ENCODE measurements at places on chromosomes 2 and 18. TPM values are rescaled to one million over a fixed set of nuclear protein-coding genes. Genes with fewer than 3 reads are reported as not detected.
A peak's percentile ranks its signal among the peaks of the same experiment; 100 is the strongest.

Gene MYO3B
- polyA plus RNA-seq, result 0.30 TPM

Gene TCF23
- polyA plus RNA-seq, result 0.10 TPM

Gene TFCP2L1
- 0.45 TPM for polyA plus RNA-seq

Gene DES
- polyA plus RNA-seq, result 429 TPM

Gene KCNF1
- polyA plus RNA-seq, result 1.3 TPM

Gene C2orf78
- not detected for polyA plus RNA-seq

Gene MAP4K3
- polyA plus RNA-seq, result 31.4 TPM

Gene FHOD3
- polyA plus RNA-seq, result 10.5 TPM

Gene CAPN14
- 0.13 TPM for polyA plus RNA-seq

Gene GCG
- polyA plus RNA-seq, result 83.8 TPM

DNA sequence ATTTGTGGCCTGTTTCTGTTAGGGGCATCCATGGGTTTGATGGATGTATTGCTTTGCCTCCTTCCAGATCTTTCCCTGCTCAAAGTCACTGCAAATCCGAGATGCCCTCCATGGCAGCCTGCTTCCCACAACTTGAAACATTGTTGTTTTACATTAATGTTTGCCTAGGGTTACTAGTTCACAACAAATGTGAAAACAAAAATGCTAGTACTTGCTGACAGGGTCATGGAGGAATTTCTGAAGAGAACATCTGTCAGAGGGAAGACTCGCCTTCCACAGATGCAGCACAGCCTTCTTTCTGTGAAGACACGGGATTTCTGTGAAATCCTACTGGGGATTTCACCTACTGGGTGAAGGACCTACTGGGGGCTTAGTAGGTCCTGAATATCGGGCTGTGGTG lies 260.0 kb upstream of the FN1 start:
- H3K36me3 ChIP-seq, result no peaks in the 10 kb centered on the region
- no peak for DNase-seq
- no peak overlapping the region for H3K4me3 ChIP-seq
- no peaks in the 10 kb centered on the region for H3K27me3 ChIP-seq
- peaks cover 3% of the 10 kb centered on the region for H3K4me1 ChIP-seq

DNA sequence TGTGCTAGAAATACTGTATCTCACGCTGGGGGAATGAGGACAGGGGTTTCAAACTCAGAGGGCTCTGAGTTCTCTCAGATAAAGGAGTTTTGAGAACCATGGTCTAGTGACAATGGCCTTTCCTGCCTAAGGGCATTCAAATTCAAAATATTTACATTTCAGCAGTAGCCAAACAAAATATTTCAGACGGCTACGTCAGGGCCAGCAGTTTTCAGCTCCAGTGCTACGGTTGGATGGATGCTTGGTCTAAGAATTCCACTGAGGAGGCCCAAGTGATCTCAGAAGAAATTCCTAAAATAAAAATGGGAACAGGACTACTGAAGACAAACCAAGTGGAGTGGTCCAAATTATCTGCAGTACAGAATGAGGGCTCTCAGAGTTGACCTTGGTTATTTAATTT lies 41.1 kb upstream of the SCG2 start:
- H3K27ac ChIP-seq, result no peak overlapping the region
- no peaks in the 10 kb centered on the region for H3K4me1 ChIP-seq
- no peak for DNase-seq
- H3K36me3 ChIP-seq, result no peaks in the 10 kb centered on the region
- H3K27me3 ChIP-seq, result no peaks in the 10 kb centered on the region
- no peak overlapping the region for H3K4me3 ChIP-seq

- H3K4me3 ChIP-seq, result peak overlapping the region; percentile 73
- H3K36me3 ChIP-seq, result no peaks in the 10 kb centered on the region
- peak overlapping the region; percentile 77 for H3K27ac ChIP-seq
- DNase-seq, result peak; percentile 68
- H3K27me3 ChIP-seq, result no peaks in the 10 kb centered on the region
- peaks cover 6% of the 10 kb centered on the region for H3K4me1 ChIP-seq
These were observed 963 bp downstream of the INPP1 start for GRCh38 chr2:190344276-190344827.

GRCh38 chr18:22052405-22053105 lies 116.8 kb upstream of the GATA6 start:
- peak overlapping the region; percentile 54 for H3K27ac ChIP-seq
- no peak overlapping the region for H3K4me3 ChIP-seq
- H3K27me3 ChIP-seq, result no peaks in the 10 kb centered on the region

- H3K27ac ChIP-seq, result no peak overlapping the region
- no peaks in the 10 kb centered on the region for H3K36me3 ChIP-seq
- no peaks in the 10 kb centered on the region for H3K4me1 ChIP-seq
These were observed 148.2 kb upstream of the ITGA4 start for GRCh38 chr2:181308766-181309515.

- H3K36me3 ChIP-seq, result no peaks in the 10 kb centered on the region
- no peak for DNase-seq
- no peaks in the 10 kb centered on the region for H3K27me3 ChIP-seq
- H3K27ac ChIP-seq, result no peak overlapping the region
These were observed 30.1 kb upstream of the FAM117B start for GRCh38 chr2:202604699-202605098.

GRCh38 chr2:26238311-26238958 lies 6.0 kb downstream of the HADHA start:
- no peak for DNase-seq
- peaks cover 22% of the 10 kb centered on the region for H3K4me1 ChIP-seq
- no peaks in the 10 kb centered on the region for H3K27me3 ChIP-seq
- no peak overlapping the region for H3K4me3 ChIP-seq

- H3K36me3 ChIP-seq, result no peaks in the 10 kb centered on the region
- H3K4me1 ChIP-seq, result no peaks in the 10 kb centered on the region
These were observed 72.9 kb downstream of the DCDC2C start for GRCh38 chr2:3776311-3776710.

DNA sequence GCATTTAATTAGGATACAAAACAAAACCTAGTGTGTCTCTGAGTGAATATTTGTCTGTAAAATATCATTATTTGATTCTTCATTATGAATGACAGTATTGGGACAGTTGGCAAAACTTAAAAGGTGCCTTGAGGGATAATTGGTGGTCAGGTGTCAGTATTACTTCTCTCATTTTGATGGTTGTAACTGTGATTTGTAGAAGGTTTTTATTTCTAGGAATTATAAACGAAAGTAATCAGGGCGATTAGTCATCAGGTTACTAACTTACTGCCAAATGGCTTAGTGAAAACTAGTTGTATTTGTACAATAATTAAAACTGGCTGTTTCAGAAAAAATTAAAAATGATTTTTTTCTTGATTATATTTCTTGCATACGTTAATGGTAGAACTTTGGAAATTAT lies 117.6 kb downstream of the BIRC6 start:
- H3K27ac ChIP-seq, result no peak overlapping the region
- no peaks in the 10 kb centered on the region for H3K27me3 ChIP-seq
- DNase-seq, result no peak
- no peak overlapping the region for H3K4me3 ChIP-seq

GRCh38 chr2:40591774-40592173 lies 139.9 kb upstream of the SLC8A1 start:
- H3K27me3 ChIP-seq, result no peaks in the 10 kb centered on the region
- H3K4me1 ChIP-seq, result no peaks in the 10 kb centered on the region
- H3K36me3 ChIP-seq, result no peaks in the 10 kb centered on the region

- H3K27ac ChIP-seq, result no peak overlapping the region
- no peak overlapping the region for H3K4me3 ChIP-seq
- no peaks in the 10 kb centered on the region for H3K36me3 ChIP-seq
- no peaks in the 10 kb centered on the region for H3K4me1 ChIP-seq
These were observed 122.2 kb downstream of the FSHR start for GRCh38 chr2:49032126-49032525.

DNA sequence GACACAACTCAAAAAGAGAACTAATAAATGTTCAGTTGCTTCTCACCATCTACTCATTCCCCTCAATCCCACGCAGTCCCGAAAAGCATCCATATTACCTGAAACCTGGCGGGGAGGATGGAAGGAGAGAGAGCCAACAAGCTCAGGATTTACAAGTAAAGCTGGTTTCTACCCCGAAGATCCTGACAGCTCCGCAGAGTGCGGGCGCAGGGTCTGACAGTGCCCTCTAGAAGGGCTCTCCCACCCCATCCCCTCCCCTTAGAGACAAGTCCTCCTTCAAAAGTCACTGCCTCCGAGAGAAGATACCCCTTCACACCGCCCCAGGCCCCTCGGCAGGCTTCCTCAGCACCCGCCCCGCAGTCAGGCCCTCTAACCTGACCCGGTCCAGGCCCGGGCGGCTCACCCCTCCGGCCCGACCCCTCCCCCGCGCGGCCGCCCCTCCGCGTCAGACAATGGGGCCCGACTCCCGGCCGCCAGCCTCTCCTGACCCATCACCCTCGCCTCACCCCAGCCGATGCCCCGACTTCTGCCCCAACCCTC lies 550 bp downstream of the RAB1A start:
- no peak for DNase-seq
- peak overlapping the region; percentile 97 for H3K4me3 ChIP-seq
- H3K27ac ChIP-seq, result peak overlapping the region; percentile 100
- H3K27me3 ChIP-seq, result no peaks in the 10 kb centered on the region
- no peaks in the 10 kb centered on the region for H3K36me3 ChIP-seq

DNA sequence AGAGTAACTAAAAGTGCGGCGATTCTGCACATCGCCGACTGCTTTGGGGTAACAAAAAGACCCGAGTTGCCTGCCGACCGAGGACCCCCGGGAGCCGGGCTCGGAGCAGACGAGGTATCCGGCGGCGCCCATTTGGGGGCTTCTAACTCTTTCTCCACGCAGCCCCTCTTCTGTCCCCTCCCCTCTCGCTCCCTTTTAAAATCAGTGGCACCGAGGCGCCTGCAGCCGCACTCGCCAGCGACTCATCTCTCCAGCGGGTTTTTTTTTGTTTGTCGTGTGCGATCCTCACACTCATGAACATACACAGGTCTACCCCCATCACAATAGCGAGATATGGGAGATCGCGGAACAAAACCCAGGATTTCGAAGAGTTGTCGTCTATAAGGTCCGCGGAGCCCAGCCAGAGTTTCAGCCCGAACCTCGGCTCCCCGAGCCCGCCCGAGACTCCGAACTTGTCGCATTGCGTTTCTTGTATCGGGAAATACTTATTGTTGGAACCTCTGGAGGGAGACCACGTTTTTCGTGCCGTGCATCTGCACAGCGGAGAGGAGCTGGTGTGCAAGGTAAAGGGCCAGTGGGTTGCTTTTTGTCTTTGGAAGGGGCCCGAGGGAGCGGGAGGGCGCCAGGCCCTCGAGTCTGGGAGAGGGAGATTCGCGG lies 1.4 kb downstream of the TRIB2 start:
- H3K27me3 ChIP-seq, result peaks cover 48% of the 10 kb centered on the region
- DNase-seq, result peak; percentile 46
- no peaks in the 10 kb centered on the region for H3K4me1 ChIP-seq
- no peaks in the 10 kb centered on the region for H3K36me3 ChIP-seq
- peak overlapping the region; percentile 66 for H3K4me3 ChIP-seq

GRCh38 chr2:204625135-204625534 lies 79.9 kb downstream of the PARD3B start:
- no peak for DNase-seq
- H3K27me3 ChIP-seq, result no peaks in the 10 kb centered on the region

DNA sequence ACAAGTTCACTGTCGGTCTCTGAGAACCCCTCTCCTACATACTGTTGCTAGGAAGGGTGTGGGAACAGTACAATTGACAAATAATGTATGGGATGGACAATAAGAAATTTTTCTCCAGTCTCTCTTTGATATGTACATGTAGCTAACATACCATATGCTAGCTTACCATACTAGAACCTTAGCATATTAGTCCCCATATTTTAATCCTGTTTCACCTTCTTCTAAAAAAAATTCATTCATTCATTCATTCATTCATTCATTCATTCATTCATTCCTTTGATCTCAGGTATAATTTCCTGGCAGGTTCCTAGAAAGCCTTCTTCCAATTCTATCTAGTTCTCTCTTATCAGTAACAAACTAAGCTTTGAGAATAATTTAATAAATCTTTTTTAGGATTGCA lies 62.2 kb downstream of the TTC21B start:
- no peaks in the 10 kb centered on the region for H3K4me1 ChIP-seq
- DNase-seq, result no peak
- no peaks in the 10 kb centered on the region for H3K27me3 ChIP-seq
- peaks cover 29% of the 10 kb centered on the region for H3K36me3 ChIP-seq
- H3K27ac ChIP-seq, result no peak overlapping the region
- no peak overlapping the region for H3K4me3 ChIP-seq

DNA sequence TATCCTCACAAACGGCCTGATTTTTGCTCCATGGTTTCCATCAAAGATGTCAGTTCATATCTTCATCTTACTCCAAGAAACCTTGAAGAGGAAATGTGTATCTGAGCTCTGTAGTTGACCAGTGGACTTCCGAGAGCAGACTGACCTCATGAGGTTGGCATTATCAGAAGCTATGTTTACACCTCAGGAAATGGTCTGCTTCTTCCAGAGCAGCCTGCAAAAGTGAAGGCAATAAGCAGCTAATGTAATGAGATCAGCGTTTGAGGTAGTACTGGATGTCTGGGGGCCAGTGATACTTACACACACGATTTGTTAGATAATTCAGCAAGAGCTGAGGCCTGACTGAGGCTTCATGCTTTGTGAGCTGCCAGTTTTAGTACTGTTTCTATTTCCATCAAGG lies 189.7 kb downstream of the LRRTM1 start:
- H3K27me3 ChIP-seq, result no peaks in the 10 kb centered on the region
- no peaks in the 10 kb centered on the region for H3K4me1 ChIP-seq
- H3K4me3 ChIP-seq, result no peak overlapping the region
- H3K36me3 ChIP-seq, result no peaks in the 10 kb centered on the region
- DNase-seq, result no peak

- no peak for DNase-seq
- no peaks in the 10 kb centered on the region for H3K27me3 ChIP-seq
- no peaks in the 10 kb centered on the region for H3K36me3 ChIP-seq
These were observed 53.5 kb upstream of the NDUFV2 start for GRCh38 chr18:9048808-9049494.

DNA sequence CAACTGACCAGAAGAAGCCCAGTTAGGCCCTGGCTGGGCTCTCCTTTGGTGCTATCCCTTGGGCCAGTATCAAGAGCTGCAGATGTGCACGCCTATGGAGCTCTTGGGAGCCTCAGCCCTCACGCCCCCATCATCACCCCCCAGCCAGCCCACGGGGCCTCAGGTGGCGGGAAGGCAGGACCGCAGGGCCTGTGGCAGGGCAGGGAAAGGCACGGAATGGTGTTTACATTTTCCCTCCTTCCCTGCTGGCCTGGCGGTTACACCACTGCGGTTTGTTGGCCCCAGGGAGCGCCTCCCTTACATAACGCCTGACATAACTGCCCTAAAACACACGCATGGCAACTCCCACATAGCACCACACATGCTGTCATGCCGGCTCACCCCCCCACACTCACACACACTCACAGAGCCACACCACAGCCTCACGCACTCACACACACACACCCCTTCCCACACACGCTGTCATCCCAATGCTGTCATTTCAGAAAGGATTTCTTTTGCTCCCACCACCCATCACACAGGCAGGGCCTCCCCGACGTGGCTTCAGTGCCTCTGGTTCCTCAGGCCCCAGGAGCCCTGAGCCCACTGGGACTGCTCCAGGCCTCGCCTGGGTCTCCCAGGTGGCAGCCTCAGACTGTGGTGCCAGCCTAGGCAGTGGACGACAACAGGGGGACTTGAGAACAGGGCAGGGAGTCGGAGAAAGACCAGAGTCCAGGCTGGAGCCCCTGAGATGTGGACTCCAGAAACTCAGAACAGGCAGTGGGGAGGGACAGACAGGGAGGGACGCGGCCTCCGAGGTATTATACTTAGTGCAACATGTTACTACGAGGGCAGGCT lies 15.7 kb downstream of the ZFP36L2 start:
- peaks cover 29% of the 10 kb centered on the region for H3K4me1 ChIP-seq
- no peaks in the 10 kb centered on the region for H3K36me3 ChIP-seq
- no peak overlapping the region for H3K4me3 ChIP-seq
- DNase-seq, result peak; percentile 81

GRCh38 chr2:175964195-175964594 lies 37.9 kb downstream of the LNPK start:
- no peaks in the 10 kb centered on the region for H3K4me1 ChIP-seq
- no peak overlapping the region for H3K27ac ChIP-seq
- H3K4me3 ChIP-seq, result no peak overlapping the region
- H3K27me3 ChIP-seq, result no peaks in the 10 kb centered on the region
